Small intestine (tissue), 16 donors: ENCODE measurements at places on chromosomes 7 and 10.

DNA sequence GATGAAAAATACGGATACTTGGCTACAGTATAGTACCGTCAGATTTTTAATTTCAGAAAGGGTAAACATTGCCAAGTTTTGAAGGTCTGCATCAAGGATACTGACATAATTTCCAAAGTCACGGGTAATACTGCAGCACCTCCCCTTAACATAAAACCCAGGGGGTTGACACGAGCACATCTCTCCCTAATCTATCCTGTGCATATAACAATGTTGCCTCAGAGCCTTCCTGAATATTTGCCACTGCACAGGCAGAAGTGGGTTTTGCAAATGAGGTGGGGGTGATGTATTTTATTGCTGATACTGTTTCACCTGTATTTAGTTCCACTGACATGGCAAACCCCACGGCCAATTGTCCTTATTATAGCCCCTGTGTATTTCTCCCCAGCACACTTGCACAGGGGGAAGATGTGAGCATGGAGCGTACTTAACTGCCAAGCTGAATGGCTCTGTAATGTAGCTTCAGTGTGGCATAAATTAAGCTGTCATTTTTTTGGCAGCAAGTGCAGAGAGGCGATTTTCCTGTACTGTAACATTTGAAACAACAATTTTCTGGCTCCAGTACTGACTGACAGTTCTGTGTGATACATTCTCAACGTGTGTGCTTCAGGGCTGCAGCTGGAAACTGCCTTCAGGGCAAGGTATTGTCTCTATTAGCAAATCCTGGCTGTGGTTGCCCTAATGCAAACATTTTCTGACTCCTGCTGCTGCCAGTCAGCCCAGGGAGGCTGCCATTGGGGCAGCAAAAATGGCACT lies 299.6 kb upstream of the SP4 start:
- no peak for DNase-seq

- no peak for DNase-seq
These were observed 81.6 kb downstream of the ARHGAP22 start for GRCh38 chr10:48523212-48523819.

DNA sequence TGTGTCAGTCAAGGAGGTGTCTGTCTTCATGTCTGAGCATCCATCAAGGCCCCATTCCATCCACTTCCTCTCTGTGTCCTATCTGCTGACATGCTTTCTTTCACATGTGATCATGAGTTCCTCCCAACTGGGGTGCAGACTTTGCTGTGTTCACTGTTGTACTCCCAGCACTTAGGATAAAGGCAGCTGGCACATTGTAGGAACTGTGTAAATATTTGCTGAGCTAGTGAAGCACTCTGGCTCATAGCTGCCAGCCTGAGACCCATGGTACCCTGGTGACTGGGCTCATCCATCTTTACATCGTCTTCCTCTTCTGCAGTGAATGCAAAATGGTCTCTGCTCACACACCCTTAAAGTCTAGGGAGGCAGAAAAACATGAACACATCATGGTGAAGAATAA lies 242.2 kb upstream of the IGFBP3 start:
- DNase-seq: no peak

- no peak for DNase-seq
These were observed 139.2 kb upstream of the TMEM168 start for GRCh38 chr7:112929421-112929820.

GRCh38 chr10:132229834-132230556 lies 43.2 kb downstream of the DPYSL4 start:
- DNase-seq: peak; percentile 24

DNA sequence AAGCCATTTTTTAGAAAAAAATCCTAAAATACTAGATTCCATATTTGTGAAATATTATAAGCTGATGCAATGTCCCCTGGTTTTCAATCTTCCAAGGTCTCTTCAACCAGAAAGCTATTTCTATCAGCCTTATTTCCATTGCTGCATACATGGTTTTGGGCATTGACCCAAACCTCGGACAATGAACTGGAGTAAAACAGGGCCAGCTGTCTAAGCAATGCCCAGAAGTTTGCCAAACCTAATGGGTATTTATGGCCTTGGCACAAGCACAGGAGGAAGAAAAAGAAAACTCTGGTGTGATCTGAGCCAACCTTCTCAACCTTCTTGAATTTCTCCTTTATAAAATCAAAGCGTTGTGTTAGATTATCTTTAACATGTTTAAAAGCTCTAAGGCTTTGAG lies 402.3 kb downstream of the DNAJB9 start:
- no peak for DNase-seq

GRCh38 chr10:24722131-24722675 lies 1.5 kb downstream of the ARHGAP21 start:
- peak; percentile 25 for DNase-seq

DNA sequence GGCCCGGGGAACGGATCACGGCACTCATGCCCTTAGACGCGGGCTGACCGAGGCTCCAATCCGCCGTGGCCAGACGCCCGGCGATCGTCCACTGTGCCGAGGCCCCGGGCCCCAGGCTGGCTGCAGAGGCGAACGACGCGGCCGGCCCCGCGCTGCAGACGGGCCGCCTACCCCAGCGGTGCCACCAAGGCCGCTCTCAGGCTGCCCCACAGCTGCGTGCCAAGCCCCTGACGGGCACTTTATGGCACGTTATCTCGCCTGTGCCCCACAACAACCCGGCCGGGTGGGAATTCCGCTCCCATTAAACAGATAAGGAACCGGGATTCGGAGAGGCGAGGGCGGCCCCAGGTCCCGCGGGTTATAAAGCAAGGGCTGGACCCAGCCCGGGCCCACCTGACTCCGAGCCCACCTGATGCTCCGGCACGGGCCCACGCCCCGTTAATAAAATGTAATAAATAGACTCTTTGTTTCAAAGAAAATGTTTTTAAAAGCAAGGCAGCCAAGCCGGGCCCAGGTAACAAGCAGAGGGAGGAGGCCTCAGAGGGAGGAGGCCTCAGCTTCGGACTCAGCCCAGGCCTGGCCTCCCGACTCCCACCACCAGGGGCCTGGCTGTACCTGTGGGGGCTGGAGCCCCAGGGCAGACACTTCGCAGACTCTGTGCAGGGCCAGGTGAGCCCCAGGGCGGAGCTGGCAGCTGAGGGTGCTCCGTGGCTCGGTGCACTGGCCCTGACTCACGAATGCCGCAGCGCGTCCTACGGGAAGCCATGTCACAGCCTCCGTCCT lies 79.7 kb downstream of the FOXL3 start:
- peak; percentile 61 for DNase-seq

DNA sequence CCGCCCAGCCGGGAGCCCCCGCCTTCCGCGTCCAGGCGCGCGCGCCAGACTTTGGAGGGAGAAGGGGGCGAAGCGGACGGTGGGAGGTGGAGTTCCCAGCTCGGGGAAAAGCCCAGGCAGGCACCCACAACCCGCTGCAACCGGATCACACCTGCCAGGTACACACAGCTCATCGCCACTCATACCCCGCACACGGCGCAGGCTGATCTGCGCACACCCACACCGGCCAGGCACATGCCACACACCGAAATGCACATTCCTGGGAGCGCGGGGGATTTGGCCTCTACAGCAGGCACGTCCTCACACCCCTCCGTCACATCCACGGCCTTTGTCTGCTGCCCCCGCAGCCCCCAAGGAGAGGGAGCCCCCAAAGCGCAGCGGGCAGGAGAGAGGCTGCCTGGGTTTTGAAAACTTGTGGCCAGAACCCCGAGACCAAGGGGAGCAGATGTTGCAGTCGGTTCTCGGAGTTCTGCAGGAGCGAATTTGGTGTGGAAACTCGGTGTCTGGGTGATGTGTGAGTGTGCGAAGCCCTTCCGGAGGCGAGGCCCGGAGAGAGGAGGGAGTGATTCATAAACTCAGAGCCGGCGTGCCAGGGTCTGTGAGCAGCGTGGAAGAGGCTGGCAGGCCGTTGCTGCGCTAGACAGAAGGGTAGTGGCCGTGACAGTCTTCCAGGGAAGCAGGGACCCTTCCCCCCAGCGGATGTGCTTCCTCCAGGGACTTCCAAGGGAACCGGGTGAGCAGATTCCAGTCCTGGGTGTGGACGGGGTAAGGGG lies 734 bp downstream of the CHST3 start:
- DNase-seq: no peak

GRCh38 chr7:134051020-134051419 lies 76.1 kb upstream of the LRGUK start:
- no peak for DNase-seq

DNA sequence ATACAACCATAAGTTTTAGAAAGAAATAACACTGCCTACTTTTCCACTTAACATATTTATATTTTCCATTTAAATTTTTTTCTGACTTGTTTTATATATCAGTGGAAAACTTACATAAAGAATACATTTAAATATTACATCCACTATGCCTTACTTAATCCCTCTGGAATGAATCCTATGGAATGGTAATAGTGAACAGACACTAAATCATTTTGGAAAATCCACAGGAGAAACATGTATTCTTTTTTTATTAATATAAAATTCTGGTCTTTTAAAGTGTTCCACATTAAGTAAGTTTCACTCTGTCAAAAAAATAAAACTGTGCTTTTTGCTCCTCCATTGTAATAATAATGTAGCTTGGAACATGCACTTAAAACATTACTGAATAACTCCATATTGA lies 236.8 kb upstream of the LRRN3 start:
- DNase-seq: no peak

GRCh38 chr7:39306016-39306570 lies 260.1 kb upstream of the YAE1 start:
- DNase-seq: no peak

GRCh38 chr10:96651998-96652431 lies 65.2 kb upstream of the TM9SF3 start:
- no peak for DNase-seq

DNA sequence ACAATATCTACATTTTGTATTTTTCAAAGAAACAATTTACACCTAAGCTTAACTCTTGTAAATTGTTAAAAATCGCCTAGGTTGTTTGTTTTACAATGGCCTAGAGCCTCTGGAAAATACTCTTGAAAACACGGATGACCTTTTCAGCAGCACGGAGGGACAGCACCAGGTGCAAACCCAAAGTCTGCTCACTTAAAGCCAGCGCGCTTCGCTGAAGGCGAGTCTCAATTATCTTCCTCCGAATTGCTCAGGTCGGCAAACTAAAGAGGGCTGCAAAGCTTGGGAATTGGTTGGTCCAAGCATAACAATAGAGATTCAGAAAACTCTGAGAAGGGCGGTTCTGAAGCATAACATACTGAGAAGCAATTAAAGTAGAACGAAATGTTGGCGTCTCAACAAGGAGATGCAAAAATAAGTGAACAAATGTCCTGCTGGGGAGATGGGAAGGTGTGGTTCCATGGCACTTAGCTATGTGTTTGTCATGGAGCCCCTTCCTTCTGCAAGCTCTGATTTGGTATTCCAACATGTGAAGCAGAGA lies 139.9 kb upstream of the PITRM1 start:
- DNase-seq: no peak

GRCh38 chr7:134771889-134772288 lies 7.5 kb upstream of the CALD1 start:
- DNase-seq: no peak

DNA sequence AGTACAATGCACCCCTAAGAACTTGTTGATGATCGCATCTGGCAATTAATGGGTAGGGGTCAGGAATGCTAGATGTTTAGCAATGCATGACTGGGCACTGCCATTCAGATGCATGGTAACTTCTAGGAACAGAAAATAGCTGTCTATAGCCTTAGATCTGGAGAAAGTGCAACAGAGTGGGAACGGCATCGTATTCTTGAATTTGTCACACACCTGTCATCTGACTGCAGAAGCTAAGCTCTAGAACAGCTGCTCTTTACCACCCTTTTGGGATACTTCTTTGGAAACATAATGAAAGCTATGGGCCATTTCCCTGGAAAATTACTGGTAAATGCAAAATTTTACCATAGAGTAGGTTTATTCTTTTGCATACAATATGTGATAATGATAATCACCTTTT lies 118.1 kb downstream of the SLC25A13 start:
- no peak for DNase-seq

- no peak for DNase-seq
These were observed 26.7 kb upstream of the DNAJB6 start for GRCh38 chr7:157309988-157310668.

DNA sequence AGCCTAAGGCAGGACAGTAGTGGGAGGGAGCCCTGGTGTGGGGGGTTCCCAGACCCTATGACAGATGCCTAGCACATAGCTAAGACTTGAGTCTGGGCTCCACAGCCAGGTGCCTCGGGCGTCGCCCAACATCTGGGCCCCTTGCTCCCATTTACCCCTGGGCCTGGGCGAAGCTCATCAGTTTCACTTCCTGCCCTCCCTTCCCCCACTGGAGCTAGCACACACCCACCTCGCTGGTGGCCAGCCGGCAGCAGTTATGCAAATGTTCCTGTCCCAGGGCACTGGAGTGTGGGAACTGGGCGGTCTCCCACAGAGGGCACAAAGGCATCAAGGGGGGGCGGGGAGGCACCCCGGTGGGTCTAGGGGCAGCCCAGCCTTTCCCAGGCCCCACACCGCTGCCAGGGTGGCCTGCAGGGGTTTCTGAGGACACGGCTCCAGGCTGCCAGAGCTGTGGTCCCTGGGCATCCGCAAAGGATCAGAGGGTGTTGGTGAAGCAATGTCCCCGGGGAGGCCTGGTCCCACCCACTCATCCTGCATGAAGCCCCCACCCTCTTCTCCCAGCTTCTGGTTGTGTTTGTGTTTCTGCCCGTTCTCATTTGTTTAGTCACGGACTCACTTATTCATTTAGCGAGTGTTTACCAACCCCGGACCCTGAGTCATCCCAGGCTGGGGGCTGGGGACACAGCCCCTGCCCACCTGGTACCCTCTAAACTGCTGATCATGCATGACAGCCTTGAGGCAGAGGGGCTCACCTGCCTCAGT lies 20.4 kb downstream of the SH2B2 start:
- DNase-seq: peak; percentile 86

DNA sequence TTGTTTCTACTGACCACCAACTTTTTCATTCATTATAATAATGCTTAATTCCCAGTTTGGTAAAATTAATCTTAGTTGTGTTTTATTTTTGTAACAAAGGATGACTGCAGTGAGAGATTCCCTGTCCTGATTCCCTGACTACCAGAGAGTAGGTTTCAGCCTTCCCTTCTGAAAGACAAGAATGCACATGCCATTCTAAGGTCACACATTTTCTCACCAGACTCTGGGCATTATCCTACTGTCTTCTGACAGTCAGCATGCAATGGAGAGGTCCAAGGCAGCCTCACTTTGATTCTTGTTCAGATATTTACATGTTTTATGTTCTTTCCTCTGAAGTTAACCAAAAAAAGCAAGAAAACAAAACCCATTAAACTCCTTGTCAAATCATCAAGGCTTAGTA lies 372.7 kb upstream of the CDC14C start:
- no peak for DNase-seq

DNA sequence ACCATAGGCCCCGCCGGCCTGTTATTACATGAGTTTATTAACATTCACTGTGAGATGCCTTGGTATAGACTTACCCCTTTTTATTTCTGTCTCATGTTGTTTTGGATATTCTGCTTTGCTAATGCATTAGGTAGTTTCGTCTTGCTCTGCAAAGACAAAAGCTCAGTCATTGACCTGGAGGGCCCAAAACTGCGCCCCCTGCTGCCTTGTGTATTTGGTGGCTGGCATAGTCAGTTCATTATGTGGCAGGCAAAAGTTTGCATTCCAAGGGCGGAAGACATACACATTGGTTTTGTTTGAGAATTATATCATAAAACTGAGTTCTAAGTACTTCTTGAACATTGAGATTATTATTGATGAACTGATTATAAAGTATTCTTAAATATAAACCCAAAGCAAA lies 372.5 kb downstream of the SDK1 start:
- DNase-seq: peak; percentile 7

GRCh38 chr7:47591655-47592572 lies 10.0 kb upstream of the TNS3 start:
- no peak for DNase-seq
